ENCODE measurements at places on chromosomes 1 and 21.

DNA sequence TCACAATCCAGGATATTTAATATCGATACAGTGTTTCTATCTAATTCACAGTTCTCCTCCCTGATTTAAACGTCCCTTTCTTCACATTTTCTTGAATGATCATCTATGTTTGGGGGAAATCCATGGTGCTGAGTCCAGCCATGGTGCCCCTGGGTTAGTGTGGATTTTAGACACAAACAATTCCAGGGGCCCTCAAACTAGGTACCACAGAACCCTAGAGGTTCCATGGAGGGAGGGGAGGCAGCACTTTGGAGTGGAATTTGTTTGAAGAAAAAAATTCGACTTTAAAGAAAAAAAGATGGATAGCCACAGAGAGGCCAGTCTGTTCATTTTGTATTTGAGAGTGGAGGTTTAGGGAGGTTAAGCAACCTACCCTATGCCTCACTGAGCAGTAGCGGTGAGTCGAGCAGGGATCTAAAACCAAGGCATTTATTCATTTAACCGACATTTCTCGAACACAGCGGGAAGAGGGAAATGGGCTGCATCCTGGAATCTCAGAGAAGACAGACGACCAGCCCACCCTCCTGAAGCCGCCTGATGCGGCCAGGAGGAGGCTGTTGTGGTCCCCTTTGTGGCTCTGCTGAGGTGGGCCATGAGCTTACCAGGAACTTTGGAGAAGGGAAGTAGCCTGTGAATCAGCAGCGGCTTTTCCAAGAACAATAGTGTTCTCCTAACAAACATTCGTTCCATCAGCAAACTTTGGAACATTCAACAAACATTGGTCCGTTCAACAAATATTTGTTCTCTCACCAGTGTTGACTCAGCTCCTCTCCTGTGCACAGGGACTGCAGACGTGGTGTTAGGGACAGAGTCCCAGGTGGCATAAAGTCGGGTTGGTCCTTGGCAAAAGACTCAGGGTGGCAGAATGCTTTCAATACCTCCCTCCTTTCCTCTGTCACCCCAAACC is 103.5 kb upstream of the ZBTB40 start:
- no peak for DNase-seq

DNA sequence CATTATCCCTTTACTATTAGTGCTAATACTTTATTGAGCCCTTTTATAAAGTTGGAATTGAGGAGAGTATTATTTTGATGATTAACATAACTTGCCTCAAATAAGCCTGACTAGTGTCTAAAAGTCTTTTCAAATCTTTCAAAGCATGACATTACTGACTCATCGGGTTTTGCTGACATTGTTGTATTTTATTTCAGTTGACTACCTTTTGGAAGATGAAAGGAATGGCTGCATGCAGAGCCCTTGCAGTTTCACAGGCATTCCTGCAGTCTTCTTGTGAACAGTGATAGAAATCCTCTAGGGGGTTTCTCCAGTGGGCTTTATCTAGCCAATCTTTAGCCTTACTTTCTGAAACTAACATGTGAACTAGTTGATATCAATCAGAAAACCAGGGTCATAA is 43.0 kb upstream of the TMEM61 start:
- no peak for DNase-seq

GRCh38 chr1:179549368-179549700 is 26.4 kb downstream of the NPHS2 start:
- no peak for DNase-seq

- peak; percentile 89 for DNase-seq
These were observed 136.6 kb downstream of the PLXNA2 start for GRCh38 chr1:208107425-208108212.

GRCh38 chr1:232912845-232913580 is 37.4 kb upstream of the NTPCR start:
- no peak for DNase-seq

- peak; percentile 47 for DNase-seq
These were observed 120.8 kb upstream of the ADGRL2 start for GRCh38 chr1:81679942-81680341.

- DNase-seq, result no peak
These were observed 3.9 kb upstream of the LRRC52 start for GRCh38 chr1:165539908-165540307.

DNA sequence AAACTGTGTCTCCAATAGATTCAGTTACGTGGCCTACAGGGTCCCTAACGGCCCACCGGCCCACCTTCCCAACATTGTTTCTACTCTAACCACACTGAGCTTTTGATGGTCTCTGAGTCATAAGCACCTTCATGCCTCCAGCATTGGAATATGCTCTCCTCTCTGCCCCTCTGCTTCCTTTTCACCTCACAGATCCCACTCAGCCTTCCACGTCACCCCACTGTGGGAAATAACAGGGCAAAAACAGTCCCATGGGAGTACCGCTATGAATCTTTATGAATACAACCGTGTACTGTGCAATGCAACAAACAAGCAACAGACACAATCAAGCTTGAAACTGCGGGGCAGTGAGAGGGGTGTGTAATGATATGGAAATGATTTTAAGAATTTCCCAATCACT is 5.3 kb upstream of the SARS1 start:
- no peak for DNase-seq

- DNase-seq, result no peak
These were observed 22.0 kb upstream of the DISP3 start for GRCh38 chr1:11456965-11457364.

DNA sequence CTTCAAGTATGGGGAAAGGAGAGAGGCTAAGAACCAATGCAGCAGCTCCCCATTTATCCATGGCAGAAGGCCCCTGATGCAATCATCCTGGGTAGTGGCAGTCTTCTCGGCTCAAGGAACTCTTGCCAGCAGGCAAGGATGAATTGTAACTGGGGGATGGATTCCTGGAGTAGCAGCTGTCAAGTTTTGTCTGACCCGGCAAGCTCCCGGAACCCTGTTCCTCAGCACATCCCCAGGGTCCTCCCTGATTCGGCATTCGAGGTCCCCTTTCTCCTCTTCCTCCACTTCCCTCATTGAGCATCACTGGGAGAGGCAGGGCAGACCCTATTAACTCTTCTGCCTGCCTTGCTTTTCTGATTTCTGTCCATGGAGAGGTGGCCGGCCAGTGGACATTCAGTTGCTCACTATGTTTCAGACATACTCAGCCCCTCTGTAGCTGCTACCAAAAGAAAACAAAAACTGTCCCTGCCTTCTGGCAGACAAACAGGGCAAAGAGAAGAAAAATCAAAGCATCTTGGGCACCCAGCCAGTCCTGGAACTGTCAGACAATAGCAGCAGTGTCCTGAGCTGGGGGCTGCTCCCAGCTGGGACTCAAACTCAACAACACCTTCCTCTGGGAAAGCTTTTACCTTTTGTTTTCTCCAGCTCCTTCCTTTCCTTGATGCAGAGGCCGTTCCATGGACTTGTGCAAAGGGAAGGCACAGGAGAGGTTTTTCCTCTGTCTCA is 5.6 kb upstream of the PTCH2 start:
- no peak for DNase-seq

DNA sequence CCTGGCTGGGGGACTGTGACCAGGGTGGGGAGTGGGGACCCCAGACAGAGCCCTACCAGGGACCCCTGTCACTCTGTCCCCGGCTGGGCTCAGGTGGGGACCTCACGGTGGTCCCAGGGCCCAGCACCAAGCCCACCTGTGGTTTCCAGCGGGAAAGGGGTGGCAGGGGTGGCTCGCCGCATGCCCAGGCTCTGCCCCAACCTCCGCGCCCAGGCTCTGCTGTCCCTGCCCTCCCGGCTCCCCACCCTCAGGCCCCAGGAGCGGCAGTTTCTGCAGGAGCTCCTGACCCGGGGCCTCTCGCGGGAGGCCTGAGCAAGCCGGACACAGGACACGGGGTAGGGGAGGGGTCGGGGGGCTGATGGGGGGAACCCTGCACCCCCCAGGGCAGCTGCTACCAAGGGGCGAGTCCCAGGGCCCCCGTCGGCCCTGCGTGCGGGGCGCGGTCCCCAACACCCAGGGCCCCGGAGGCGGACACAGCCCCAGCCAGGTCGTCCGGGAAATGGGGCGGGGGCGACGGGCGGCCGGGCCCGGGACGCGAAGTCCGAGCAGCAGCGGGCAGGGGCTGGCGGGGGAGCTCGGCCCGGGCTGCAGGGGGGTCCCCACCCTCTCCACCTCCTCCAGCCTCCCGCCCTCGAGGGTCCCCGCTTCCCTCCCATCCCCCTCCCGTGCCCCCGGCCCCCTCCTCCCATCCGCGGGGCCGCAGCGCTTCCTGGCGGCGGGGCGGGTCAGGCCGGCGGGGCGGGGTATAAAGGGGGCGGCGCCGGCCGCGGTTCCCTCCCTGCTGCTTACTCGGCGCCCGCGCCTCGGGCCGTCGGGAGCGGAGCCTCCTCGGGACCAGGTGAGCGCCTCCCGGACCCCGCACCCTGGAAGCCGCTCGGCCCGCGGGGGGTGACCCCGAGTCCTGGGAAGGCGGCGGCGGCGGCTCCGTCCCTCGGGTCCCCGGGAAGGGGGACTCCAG is at the start of gene COL6A2:
Gene COL6A2 (plus strand): TSS at position 777 of the 958 bp plus-strand sequence.
- DNase-seq, result peak; percentile 93

DNA sequence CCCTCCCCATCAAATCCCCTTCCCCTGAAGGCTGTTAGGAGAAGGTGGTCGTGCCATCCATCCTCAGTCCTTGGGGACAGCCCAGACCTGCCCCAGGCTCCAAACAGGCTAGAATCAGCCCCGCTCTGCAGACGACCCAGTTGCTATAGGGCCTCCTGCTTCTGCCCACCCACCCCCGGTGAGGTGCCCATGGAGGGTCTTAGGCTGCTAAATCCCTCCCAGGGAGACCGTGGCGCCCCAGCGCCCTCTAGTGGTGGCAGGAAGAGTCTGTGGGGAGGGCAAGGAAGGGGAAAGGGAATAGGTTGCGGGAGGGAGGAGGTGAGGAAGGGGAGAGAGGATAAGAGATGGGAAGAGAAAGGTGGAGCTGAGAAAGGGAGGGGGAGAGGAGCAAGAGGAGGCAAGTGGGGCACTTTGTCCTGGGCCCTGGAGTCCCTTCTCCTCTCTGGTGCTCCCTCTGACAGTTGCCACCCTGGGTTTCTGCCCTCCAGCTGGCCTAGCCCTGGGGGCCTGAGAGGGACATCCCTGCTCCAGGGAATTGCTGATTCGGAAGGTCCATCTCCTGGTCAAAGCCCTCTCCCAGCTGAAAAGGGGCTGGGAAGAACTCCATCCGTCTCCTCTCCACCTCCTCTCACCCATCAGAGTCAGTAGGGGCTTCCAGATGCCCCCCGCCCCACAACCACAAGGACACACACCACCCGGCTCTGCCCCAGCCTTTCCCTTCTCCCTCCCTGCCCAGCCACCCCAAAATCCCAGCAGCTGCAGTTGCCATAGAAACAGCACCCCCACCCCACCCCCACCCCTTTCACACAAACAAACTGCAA is 55.4 kb downstream of the CAMK2N1 start:
- peak; percentile 60 for DNase-seq

DNA sequence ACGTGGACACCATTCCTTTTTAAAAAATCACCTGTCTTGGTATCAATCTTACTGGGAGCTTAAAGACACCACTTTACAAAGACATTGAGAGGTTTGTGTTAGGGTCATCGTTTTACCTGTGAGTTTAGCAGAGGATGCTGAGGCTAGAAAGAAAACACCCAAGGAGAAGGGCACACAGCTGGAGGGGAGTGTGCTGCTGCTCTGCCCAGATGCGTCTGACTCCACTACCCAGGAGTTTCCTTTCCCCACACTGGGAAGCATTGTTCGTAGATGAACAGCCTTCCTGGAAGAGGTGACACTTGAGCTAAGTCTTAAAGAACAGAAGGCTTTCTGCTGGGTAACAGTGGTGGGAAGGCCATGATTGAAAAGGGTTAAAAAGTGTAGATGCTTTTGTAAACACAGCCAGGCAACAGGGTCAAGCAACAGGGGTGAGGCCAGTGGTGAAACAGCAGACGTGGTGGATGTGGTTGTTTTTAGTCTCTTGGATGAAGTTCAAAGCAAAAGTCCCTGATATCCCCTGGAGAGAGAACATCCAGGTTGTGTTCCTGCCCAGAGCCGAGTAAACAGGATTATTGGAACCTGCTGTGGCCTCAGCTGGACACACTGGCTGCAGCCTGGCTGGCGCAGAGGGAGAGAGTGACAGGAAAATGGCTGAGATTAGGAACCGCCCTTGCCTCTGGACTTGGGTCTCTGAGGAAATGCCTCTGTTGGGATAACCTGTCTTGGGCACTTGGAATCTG is 198.6 kb upstream of the JUN start:
- peak; percentile 21 for DNase-seq

GRCh38 chr1:218945050-218945449 is 228.6 kb upstream of the LYPLAL1 start:
- DNase-seq, result no peak

- peak; percentile 52 for DNase-seq
These were observed 18.4 kb downstream of the MTX1 start for GRCh38 chr1:155226910-155227260.

- no peak for DNase-seq
These were observed 530.8 kb upstream of the BEND5 start for GRCh38 chr1:49307457-49307856.

DNA sequence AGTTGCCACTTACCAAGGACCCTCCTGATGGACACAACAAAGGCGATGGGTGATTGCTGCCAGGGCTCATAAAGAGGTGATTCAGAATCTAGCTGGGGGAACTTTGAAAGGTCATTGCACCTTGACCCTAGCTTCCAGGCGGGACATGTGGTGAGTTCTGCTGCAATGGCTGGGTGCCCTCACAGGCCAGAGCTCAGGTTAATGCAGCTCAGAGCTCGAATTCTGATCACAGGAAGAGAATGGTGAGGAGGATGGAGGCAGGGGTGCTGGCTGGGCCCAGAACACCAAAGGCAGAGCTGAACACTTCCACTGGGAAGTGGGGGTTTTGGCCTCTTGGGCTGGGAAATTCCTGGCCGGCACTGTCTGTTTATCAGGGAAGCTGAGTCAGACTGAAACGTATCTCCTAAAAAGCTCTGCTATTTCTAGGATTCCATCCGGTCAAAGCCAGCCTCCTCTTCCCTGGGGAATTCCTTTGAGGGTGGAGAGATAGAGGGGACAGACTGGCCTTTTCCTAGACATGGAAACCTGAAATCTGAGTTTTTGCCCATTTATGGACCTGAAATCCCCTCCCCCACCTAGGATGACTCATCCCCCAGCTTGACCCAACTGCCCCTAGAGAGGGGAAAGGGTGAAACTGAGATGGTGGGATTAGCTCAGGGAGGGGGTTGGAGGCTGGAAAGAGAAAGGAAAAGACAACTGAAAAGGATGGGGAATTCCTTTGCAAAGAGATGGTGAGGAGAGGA is 27.2 kb downstream of the NUAK2 start:
- peak; percentile 73 for DNase-seq

- DNase-seq, result no peak
These were observed 2.5 kb downstream of the ILDR2 start for GRCh38 chr1:166972826-166973225.

- DNase-seq, result no peak
These were observed 109.2 kb downstream of the CSMD2 start for GRCh38 chr1:34055818-34056217.

GRCh38 chr1:7262611-7263010 is 477.4 kb downstream of the CAMTA1 start:
- no peak for DNase-seq

GRCh38 chr1:25338986-25339385 is 852 bp downstream of the TMEM50A start:
- no peak for DNase-seq
